ENCODE measurements at places on chromosomes 16 and 17.

GRCh38 chr16:70736465-70737376, 50.9 kb upstream of the MTSS2 start:
- no peak for DNase-seq

DNA sequence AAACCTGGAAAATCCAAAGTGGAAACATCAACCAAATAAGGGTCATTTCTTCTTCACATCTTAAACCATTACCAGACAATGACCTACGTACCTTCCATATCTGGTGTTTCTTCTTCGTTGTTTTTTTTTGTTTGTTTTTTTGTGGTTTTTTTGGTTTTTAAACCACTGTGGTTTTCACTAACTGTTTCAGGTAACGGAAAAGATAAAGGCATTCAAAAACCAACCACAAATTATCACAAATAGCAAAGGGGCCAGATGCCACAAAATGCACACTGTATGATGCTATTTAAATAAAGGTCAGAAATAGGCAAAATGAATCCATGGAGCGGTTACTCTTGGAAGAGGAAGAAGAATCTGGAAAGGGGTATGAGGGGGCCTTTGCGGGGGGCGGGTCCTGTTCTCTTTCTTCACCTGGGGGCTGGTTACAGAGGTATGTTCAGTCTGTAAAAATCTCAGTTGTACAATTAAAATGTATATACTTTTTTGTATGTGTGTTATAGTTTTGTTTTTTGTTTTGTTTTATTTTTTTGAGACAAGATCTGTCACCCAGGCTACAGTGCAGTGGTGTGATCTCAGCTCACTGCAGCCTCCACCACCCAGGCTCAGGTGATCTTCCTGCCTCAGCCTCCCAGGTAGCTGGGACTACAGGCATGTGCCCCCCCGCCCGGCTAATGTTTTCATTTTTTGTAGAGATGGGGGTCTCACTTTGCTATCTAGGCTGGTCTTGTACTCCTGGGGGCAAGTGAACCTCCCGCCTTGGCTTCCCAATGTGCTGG, 29.6 kb downstream of the LITAF start:
- no peak for DNase-seq

DNA sequence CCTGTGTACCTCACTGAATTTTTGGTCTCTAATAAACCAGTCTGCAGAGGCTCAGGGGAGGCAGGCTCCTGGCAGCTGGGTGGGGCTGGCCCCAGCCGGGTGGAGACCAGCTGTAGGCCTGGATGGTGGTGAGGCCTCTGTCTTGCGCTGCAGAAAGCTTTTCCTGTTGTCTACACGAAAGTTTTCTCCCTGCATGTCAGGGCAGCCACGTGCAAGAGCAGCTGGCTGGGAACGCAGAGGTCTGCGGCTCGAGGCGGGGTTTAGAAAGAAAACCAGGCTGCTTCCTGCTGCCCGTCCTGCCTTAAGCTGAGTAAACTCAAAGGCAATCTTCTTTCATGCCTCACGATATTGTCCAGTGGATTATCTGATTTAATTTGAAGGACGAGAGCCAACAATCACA, 2.4 kb downstream of the SERPINF1 start:
- peak; percentile 95 for DNase-seq

DNA sequence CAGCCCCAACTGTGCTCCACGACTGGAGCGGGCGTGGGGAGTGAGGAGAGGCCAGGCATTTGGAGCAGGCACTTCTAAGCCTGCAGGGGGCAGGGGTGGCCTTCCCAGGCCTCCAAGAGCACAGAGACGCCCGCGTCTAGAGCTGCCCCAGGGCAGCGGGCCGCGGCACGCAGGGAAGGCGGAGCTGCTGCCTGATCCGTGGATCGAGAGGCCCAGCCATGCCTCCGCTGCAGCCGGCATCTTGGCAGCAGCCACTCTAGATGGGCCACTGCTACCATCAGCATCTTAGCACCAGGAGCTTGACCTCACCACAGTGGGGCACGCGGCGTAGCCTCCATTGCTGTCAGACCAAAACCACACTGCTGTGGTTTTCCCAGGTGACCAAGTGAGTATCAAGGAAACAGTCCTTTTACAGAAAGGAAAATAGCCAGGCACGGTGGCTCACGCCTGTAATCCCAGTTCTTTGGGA, 20.4 kb upstream of the WDR45B start:
- DNase-seq, result peak; percentile 43

DNA sequence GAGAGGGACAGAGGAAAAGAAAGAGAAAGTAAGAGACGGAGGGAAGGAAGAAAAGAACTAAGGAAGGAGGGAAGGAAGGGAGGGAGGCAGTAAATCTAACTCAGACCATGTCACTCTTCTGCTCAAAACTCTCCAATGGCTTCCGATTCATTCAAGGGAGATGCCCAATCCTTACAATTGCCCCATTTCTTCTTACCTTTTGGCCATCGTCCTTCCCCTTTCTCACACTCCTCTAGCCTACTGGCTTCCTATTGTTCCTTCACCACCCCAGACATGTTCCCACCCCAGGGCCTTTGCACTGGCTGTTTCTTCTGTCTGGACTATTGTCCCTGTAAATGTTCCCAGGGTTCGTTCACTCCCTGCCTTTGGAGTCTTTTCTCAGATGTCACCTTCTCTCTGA, 72.3 kb downstream of the TOX3 start:
- no peak for DNase-seq

GRCh38 chr16:15986261-15986660, 36.8 kb downstream of the ABCC1 start:
- no peak for DNase-seq

DNA sequence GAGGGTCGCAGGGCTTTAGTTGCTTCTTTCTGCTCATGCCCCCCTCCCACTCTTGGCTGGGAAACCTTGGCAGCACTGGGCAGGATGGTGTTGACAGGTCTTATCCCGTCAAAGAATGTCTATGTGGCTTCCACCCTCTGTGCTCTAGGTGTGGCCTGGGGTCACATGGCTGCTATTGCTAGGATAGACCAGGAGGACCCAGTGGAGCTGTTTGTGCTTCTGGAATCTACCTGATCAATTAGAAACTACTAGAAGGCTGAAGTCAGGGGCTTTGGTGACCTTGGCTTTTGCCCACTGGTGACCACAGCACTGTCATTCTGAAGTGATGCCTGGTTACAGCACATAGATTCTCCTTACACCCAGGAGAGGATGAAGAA, 105.8 kb downstream of the CMIP start:
- DNase-seq, result no peak

DNA sequence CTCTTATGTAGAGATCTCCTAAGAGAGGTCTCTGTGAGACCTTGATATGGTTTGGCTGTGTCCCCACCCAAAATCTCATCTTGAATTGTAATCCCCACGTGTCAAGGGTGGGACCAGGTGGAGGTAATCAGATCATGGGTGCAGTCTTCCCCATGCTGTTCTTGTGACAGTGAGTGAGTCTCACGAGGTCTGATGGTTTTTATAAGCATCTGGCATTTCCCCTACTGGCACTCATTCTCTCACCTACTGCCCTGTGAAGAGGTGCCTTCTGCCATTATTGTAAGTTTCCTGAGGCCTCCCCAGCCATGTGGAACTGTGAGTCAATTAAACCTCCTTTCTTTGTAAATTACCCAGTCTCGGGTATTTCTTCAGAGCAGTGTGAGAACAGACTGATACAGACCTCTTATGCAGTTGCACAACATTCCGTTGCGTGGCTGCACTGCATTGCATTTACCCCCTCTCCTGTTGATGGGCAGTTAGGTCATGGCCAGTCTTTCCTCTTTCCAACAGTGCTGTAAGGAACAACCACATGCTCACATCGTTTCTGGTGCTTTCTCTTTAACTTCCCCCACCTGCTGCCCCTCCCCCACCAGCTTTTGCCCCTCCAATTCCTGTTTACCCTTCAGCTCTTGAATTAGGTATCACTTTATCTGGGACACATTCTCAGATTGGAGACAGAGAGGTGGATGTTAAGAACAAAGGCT, 43.6 kb upstream of the MED9 start:
- no peak for DNase-seq

Data from LHCN-M2 (cell line).